ENCODE measurements at places on chromosomes 4 and X.

- DNase-seq: no peak
Measured at GRCh38 chr4:112225157-112225556, 6.4 kb upstream of the AP1AR start.

DNA sequence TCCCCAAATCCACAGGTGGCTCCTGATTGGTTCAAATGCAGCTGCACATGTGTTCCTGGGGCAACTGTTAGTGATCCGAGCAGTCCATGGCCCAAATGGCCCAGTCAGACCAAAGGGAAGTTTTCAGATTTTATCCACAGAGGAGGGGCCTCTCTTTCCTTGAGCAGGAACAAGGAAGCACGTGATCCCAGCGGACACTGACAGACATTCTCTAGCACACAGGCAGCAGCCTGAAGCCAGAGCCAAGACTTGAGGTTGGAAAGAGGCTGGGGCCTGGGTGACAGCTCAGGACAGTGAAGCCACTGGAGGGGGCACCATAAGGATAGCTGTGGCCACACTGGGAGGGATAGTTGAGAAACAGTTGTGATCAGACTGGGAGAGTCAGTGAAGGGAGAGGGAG is 3.5 kb upstream of the ZFP92 start:
- DNase-seq: no peak

DNA sequence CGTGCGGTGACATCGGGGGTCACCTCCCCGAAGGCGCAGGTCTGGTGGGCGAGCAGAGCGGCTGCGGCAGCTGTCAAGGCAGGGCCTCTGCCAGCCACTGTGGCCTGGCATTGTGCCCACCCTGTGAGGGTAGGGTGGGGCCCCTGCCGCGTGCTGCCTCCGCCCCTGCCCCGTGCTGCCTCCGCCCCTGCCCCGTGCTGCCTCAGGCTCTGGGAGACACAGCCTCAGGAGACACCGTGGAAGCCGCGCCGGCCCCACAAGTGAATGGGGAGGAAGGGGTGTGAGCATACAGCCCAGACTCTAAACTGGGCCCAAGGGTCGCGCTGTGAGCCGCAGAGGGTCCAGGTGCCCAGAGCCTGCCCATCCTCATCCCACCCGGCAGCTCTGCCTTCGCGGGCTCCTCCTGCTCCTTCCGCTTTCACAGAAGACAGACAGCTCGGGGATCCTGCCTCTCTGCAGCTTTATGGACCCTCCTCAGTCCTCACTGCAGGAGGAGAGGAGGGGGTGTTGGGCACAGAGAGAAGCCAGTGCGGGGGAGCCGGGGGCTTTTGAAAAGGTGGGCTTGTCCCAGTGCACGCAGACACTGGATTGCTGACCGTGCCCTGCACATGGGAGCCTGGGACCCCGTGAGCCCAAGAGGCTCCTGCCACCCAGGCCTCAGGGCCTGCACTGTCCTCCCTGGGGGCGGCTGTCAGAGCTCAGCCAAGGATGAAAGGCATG is 27.4 kb downstream of the PCGF3 start:
- no peak for DNase-seq

- DNase-seq: no peak
Measured at GRCh38 chrX:17298564-17298963, 76.4 kb upstream of the NHS start.

DNA sequence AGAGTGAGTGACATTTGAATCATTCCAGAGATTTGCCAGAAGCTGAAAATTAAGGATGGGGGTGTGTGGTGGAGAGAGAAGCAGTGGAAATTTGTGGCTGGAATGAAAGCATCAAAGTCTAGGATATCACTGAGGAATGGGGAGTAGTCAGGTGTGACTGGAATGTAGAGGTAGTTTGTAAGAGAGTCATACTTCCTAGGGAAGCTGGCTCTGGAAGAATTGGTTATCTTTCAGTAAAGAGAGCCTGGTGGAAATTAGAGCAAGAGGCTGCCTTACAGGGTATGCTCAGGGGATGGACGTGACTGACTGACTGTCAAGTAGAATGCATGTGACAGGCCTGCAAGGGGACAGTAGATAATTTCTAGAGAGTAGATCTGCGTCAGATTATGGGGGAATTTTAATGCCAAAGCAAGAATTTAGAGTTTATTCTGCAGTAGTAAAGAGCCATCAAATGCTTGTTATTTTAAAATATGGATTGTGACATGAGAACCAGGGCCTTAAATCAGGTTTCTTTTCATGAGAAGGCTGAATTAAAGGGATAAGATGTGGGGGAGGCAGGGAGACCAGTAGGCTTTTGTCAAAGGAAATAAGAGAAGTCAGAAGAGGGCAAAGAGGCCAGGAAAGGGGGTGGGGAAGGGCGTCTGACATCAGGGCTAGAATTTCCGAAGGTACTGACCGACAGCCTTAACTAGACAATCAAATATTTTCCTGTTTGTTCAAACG is 109.9 kb downstream of the AFF1 start:
- DNase-seq: peak; percentile 27

- DNase-seq: peak; percentile 74
Measured at GRCh38 chrX:153947009-153947769, 2.7 kb upstream of the RENBP start.

GRCh38 chr4:77801260-77801608 is 17.9 kb downstream of the CNOT6L start:
- DNase-seq: peak; percentile 4

GRCh38 chr4:139824882-139825522 is 159.4 kb downstream of the MGST2 start:
- DNase-seq: no peak

- DNase-seq: no peak
Measured at GRCh38 chrX:133610056-133610455, 194.8 kb upstream of the GPC4 start.

DNA sequence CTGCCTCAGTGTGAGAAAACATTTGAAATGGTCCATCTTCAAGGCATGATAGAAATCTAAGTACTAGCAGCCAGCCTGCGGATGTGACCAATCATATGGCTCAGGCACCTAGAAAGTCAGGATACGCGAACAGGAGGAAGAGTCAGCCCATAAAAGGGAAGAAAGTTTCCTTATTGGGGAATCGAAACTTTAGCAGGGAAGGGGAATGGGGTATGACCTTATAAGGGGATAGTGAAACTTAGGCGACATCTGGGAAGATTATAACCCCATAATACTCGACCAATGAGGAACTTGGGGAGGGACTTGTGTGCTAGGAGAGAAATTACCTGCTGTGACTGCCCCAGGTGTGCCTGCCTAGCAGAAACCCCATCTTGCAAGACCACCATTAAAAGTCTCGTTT is 26.2 kb upstream of the PYURF start:
- no peak for DNase-seq

- DNase-seq: no peak
Measured at GRCh38 chr4:82913305-82913704, 12.8 kb downstream of the THAP9 start.

DNA sequence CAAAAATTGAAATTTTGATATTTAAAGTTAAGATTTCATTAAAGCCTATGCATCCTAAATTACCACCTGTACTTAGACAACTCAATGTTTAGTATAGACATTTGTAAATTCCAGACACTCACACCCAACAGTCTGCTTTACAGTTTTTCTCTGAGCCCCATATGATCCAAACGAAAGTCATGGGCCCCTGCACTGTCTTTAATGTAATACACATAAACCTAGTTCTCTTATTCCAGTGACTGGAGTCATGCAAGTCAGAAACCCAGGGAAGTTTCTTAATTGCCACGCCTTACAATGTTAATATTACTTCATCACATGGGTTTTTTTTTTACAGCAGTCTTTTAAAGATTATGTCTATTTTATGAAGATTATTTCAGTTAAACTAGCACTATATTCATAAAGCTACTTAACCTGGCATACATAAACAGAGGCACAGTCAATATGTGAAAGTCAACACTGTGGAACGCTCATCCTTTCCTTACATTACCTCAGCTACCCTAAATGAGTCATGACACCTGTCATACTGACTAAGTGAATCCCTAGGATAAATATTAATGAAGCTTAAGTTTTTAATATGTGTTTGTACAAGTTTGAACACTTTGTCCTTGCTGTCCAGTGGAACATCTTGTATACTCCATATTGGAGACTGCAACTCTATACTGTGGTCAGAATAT is 67.7 kb upstream of the H2AZ1 start:
- no peak for DNase-seq

DNA sequence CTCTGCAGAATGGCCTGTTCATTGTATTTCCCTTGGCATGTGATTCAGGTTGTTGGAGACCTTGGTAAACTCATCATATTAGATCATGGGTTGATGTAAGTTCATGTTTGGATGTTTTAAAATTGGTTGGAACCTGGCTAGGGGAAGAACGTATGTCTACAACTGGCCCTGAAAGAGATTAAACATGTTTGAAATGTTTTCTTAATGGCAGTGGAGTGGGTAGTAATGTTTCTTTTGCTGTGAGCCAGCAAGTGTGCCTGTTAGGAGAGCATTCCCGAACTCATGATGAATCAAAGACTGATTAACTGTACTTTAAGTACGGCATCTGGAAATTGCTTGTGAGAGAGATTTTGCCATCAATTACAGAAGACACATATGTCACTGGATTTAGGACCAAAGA is 44.5 kb upstream of the SLC4A4 start:
- no peak for DNase-seq

DNA sequence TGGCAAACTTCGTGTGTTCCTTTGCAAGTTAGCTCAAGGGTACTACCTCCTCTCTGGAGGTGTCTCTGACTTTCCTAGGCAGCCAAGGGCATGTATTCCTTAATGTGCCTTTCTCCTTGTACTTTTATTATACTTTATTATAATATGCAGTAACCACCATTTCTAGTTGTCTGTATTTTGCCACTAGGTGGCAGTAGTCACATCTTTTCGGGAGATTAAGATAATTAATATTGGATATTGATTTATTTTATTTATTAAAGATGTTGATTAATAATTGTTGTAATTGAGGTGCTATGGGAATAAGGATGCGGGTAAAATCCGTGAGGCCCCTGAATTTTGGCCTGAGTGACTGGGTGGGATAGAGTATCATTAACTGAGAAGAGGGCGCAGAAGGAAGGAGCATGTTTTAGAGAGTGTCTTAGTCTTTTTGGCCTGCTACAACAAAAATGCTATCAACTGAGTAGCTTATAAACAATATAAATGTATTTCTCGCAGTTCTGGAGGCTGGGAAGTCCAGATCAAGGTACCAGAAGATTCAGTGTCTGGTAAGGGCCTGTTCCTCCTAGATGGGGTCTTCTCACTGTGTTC is 153.3 kb downstream of the TMEM164 start:
- no peak for DNase-seq

GRCh38 chr4:41512596-41512995 is 25.4 kb upstream of the LIMCH1 start:
- peak; percentile 31 for DNase-seq

DNA sequence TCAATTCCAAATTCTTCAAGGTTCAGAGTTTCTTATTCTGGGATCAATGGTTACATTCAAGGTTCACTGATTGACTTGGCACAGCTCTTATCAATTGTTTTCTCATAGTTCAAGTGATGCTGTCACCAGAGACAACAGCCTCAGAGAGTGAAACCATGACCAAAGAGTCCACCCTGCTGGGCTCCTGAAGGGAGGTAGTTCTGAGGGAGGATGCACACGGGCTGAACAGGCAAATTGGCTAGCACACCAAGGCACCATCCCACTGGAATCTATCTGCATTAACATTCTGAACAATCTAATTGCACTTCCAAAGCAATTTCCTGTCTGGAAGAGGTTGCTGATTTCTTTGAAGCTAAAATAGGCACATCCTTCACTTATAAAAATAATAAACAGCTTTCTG is 16.6 kb upstream of the GAB1 start:
- no peak for DNase-seq

DNA sequence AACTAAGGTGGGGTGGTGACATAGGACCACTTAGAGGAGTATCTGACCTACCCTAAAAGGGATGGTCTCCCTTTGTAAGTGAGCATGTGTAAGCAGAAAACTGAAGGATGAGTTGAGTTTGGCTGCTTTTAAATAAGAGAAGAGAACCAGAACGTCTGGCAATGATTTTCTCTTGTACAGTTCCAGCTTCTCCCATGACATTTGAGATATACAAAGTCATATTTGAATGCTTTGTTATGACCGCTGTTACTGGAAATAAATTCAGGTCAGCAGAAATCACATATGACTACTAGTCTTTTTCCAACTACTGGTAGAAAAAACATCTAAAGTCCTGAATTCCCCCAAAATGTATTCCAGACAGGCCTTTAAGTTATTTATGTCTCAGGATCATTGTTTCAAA is 313.3 kb upstream of the BMP3 start:
- DNase-seq: no peak

DNA sequence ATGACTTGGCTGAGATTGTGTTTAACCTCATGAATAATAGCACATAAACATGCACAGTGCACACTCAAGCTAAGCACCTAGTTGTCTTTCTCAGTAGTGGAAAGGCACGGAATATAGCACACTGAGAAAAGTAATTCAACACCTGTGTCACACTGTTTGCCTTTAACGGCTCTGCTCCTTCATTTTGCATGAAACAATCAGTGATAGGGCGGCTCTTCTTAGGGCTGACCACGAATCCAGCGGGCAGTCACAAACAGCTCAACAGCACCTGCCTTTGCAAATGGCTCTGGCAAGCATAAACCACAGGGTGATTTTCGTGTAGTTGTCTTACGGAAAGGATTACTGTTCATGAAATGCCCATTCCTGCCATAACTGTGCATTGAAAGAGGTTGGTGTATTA is 954.0 kb upstream of the TENM3 start:
- DNase-seq: no peak

DNA sequence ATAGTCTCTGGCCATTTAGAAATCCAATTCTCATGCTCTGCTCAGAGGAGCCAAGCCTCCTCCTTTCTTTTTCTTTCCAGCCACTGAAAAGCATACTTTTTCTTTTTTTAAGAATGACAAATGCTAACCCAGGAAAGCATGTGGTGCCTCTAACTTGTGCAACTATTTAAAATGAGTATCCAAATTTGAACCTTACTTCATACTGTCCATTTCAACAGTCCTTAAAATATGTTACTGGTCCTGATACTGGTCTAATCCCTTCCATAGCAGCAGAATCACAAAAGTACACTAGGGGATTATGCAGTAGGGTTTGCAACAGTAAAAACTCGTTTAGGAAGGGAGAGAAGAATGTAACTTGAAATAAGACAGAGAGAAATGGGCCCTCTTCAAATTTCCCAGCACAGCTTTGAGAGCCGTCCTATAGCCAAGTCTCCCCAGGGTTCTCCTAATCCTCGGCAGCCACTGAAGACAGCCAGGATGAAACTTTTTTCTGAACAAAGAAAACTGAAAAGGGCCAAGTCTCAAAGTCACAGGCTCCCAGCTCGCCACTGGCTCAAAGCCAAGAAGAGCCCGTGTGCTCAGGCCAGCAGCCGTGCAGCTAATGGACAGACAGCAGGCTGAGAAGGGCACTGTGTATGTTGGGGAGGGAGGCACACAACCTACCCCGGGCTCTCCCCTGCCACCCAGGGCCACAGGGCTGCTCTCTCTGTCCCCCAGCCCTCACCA is 39.5 kb downstream of the GPC4 start:
- no peak for DNase-seq
